ENCODE measurements at places on chromosomes 2 and 18.

GRCh38 chr18:29496152-29496680 is 1319.3 kb upstream of the CDH2 start:
- DNase-seq, result no peak

DNA sequence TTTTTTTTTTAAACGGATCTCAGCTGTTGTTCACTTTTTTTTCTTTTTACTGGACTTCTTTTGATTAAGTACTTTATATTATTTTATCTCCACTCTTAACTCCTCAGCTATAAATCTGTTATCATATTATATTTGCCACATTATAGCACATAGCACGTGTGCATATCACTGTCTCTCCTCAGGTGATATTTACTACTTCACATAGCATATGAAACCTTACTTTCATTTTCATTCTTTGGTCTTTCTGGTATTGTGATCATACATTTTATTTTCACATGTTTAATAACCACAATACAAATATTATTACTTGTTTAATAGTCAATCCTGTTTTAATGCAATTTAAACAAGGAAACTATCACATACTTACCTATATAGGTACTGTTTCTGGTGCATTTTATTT is 993.1 kb upstream of the TMEFF2 start:
- DNase-seq, result no peak

GRCh38 chr2:230762317-230762896 is 49.8 kb downstream of the CAB39 start:
- peak; percentile 13 for DNase-seq

GRCh38 chr2:191950132-191950874 is 103.4 kb upstream of the CAVIN2 start:
- no peak for DNase-seq

- no peak for DNase-seq
Observed at GRCh38 chr2:85585781-85586105, 1.5 kb downstream of the VAMP5 start.
